ENCODE measurements at places on chromosomes 7 and 10.

- DNase-seq: peak; percentile 74
These were observed 709 bp downstream of the ARPC1B start for GRCh38 chr7:99375070-99375807.

GRCh38 chr10:51117053-51117660 lies 42.9 kb downstream of the PRKG1 start:
- DNase-seq: no peak

DNA sequence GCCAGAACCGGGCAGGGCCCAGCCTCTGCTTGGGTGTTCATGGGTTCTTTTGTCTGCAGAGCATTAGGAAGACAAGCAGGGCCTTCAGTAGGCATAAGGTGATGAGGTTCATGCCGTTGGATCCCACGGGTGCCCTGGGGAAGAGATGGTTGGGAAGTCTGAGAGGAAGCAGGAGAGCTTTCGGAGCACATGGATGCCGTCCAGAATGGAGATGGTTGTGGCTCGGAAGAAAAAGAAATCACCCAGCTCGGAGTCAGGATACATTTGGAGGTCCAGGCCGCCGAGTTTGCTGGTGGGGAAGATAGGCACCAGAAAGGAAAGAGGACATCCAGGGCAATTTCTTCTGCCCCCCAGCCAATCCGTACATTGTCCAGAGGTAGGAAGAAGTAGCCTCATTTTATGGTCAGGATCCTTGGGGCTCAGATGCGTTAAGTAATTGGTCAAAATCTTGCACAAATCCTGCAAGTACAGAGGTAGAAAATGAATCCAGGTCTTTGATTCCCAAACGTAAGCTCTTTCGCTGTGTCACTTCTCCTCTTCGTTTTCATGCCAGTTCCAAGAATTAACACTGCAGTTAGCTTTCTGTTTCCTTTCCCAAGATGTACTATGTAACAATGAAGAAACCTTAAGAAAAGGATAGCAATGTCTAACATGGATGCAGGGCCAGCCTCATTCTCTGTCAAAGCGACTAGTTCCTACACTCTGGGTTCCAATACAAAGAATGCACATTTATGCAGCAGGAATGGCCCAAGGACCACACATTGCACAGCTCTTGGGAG lies 147.8 kb upstream of the KLF6 start:
- no peak for DNase-seq

GRCh38 chr10:104256335-104256961 lies 1.8 kb downstream of the GSTO1 start:
- no peak for DNase-seq

DNA sequence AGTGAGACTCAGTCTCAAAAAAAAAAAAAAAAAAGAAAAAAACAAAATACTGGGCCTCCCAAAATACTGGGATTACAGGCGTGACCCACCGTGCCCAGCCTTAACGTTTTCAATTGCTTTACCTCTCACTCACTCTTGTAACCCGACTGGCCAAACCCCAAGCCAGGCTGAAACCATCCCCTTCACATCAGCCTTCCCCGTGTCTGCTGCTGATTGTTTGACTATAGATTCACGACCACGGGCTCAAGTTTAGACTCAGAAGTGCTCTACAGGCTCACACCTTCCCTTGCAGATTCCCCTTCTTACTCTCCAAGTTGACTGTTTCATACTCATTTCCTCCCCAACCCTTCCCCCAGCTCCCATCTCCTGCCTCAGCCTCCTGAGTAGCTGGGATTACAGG lies 22.3 kb downstream of the TYW1 start:
- no peak for DNase-seq

GRCh38 chr7:47517821-47518480 lies 64.0 kb downstream of the TNS3 start:
- no peak for DNase-seq

- DNase-seq: no peak
These were observed 917.9 kb downstream of the GRID1 start for GRCh38 chr10:85448716-85449115.

GRCh38 chr10:76991621-76992020 lies 646.0 kb downstream of the KCNMA1 start:
- no peak for DNase-seq

DNA sequence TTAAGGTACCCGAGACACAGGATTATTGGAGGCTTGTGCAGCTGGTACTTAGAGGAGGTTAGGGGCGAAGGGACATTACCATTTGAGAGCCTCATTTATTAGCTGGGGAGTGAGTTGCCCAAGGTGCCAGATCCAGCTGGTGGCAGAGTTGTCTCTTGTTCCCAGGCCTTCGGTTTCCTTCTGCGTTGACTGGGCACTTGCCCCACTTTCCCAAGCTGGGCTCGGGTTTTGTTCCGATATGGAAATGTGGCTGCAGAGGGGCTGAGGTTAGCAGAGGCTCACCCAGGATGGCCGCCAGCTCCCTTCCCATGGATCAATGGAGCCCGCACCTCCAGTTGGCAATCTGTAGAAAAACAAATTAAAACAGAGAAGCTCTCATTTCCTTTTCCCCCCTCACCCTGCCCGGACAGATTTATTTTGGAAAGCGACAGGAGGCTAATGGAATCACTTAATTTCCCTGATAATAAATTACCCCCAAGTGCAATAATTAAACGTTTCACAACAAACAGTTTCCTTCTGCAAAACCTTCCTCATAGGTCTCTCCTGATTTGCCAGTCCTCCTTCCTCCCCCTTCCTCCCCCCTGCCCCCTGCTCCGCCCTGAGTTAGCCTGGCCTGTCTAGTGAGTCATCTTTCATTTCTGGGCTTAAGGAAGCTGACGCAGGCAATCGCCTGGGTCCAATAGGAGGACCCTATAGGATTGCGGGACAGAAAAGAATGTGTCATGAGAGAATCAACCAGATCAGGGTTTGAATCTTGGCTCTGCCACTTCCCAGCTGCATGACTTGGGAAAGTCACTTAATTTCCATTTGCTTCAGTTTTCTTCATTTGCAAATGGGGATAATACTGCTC lies 51.7 kb downstream of the ADRA2A start:
- DNase-seq: peak; percentile 17

DNA sequence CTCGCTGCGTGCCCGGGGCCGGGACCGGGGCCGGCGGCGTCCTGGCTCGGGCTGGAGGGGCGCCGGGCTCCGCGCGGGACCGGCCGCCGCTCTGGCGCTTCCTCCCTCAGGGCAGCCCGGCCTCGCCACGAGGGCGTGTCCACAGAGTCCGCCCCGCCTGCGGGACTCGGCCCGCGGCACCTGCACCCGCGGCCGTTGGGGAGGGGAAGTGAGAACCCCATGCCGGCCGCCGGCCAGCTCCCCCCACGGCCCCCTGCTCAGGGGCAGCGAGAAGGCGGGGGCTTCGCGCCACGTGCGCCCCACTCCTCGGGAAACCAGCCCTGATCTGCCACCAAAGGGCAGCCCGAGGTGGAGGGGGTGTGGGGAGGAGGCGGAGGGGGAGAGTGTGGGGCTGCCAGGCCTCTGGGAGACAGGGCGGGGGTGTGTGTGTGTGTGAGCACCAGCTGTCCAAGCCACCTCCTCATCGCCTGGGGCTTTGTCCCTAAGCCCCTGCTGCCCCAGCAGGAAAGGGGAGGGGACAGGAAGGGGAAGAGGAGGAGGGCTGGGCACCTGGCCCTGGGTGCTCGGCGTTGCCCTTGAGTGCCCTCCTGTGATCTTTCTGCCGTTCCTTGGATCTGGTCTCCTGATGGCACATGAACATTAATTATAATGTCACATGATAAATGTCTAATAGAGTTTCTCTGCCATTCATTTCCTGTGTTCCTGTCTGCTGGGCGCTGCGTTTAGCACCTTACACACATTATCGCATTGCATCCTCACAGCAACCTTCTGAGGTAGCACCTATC lies at the start of gene PIK3AP1:
Gene PIK3AP1 (minus strand): TSS at position 93 of the 785 bp plus-strand sequence. CDS start 120 bp downstream, outside the sequence.
- no peak for DNase-seq

DNA sequence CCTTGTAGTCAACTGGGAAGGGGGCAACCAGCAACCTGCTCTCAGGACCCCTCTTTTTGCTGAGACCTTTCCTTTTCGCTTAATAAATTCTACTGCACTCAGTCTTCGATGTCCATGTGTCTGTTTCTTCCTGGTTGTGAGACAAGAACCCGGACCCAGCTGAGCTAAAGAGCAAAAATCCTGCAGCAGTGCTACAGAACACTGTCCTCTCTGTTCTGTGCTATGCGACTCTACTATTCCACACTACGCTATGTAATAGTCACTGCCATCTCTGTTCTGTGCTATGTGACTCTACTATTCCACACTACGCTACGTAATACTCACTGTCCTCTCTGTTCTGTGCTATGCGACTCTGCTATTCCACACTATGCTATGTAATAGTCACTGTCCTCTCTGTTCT lies 34.3 kb downstream of the DIP2C start:
- DNase-seq: no peak

GRCh38 chr7:98295467-98296192 lies 14.1 kb downstream of the BRI3 start:
- no peak for DNase-seq

DNA sequence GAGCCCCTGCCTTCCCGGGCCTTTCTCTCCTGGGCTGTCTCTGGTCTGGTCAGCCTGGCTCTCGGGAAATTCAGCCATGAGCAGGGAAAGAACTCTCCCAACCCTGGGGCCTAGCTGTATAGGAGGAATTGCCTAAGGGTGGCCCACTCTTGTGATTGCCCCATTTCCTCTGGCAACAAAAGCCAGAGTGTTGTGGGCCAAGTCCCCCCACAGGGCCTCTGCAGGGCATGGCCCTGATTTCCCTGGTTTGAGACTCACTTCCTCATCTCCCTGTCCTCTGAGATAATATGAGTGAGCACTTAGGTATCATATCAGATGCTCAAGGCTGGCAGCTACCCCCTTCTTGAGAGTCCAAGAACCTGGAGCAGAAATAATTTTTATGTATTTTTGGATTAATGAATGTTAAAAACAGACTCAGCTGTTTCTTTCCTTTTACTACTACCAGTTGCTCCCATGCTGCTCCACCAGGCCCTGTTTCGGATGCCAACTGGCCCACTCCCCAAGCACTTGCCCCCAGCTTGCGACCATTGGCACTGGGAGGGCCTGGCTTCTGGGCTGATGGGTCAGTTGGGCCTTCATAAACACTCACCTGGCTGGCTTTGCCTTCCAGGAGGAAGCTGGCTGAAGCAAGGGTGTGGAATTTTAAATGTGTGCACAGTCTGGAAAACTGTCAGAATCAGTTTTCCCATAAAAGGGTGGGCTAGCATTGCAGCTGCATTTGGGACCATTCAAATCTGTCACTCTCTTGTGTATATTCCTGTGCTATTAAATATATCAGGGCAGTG lies 11.4 kb downstream of the IRF5 start:
- no peak for DNase-seq

- peak; percentile 76 for DNase-seq
These were observed 205.4 kb downstream of the ARHGAP12 start for GRCh38 chr10:31723106-31723750.

- peak; percentile 8 for DNase-seq
These were observed 105.9 kb upstream of the CAV2 start for GRCh38 chr7:116393654-116394053.

DNA sequence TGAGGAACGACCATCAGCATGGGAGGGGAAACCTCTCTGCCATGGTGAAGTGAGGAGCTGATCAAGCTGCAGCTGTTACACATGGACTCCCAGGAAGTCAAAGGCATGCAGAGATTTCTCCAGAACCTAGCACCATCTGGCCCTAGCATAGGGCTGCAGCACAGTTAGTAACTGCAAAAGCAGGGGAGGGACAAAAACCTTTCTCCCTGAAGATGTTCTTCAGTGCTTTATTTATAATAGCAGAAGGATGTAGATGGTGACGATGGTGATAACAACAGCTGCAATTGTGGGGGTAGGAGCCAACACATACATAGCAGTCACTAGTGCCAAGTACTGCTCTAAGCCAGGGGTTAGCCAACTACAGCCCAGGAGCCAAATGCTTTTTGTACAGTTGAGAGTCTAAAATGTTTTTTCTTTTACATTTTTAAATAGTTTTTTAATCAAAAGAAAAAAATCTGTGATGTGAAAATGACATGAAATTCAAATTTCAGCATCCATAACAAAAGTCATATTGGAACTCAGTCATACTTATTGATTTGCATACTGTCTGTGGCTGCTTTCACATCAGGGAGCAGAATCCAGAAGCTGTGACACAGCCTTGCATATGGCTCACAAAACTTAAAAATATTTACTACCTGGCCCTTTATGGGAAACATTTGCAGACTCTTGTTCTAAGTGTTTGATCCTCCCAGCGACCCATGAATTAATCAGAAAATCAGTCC lies 299.5 kb downstream of the ELMO1 start:
- DNase-seq: no peak

DNA sequence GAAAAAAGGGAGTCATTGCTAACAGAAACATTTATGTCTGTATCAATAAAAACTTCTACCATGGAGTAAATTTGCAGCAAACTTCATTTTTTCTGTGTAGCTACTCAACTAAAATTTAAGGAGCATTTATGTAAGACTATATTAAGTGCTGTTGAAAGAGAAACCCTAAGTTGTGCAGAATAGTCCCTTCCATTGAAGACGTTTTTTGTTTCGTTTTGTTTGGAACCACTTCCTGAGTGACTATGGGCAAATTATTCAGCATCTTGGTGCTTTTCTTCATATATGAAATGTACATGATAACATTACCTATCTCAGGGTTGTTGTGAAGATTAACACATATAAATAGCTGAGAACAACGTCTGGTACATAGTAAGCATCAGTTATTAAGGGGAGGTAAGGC lies 24.3 kb downstream of the SEM1 start:
- no peak for DNase-seq

GRCh38 chr10:72421885-72422540 lies 67.3 kb upstream of the DNAJB12 start:
- no peak for DNase-seq

- DNase-seq: no peak
These were observed 4.7 kb upstream of the EIF5AL1 start for GRCh38 chr10:79507440-79508167.

DNA sequence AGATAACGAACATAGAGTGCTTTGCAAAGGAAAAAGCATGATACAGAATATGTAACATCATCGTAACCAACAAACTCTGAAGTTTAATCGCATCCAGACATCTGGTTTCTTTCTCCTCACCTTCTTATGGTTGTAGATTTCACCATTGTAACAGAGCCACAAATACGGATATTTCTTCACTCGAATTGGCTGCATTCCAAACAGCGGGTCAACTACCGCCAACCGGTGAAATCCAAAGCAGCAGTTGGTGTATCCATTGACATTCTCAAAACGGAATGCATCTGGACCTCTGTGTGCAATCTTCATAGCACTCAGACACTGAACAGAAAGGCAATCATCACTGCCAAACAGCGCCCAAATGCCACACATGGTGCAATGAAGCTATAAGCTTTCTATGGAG lies 3.4 kb downstream of the ASNS start:
- no peak for DNase-seq

DNA sequence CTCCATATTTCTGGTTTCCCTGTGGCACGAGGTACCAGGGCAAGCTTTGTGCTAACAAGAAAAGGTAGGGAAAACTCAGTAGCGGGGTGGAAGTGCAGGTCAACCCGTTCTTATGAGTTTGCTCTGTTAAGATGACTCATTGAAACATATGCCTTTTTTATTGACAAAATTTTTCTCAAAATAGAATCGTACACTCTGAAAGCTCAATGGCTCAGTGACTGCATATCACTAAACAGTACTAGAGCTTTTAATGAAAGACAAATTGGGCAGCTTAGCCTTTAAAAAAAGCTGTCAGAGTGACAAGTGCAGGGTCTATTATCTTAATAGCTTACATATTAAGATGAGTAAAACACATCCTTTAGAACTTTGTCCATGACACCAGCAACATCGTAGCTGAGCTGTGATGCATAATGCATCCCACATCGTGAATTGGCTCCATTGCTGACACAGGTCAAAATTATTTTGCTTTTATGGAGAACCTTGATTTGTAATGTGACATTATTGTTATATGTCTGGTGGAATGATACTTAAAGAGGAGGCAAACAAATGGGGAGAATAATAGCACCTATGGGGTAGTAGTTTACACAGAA lies 264.4 kb downstream of the ETV1 start:
- DNase-seq: no peak
